ENCODE measurements at places on chromosomes 1 and 21.

DNA sequence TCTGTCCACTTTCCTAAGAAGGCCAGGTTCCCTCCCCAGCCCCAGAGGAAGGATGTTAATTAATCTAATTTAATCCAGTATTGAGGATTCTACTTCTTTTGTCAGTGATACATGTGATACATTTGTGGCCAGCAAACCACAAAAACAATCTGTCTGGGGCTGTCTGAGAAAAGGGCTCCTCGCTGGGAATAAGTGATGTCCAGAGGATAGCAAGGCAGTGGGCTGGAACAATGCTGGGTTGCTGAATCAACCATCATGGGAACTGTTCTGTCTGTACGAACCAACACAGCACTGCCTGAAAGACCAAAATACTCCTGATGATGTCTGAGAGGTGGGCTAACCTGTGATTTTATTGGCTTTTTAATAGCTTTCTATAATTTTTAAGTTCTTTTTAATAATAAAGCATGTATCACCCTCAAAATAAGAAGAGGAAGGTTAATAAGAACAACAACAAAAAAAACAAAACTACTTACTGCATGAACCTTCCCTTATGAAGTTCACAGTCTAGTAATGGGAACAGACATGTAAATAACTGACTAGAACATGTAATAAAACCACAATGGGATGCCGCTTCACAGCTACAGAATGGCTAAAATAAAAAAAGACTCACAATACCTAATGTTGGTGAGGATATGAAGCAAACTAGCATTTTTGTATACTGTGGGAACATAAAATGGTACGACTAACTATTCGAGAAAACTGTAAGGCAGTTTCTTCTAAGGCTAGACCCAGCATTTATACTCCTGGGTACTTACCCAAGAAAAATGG, 11.4 kb upstream of the ADAR start:
- no peak for DNase-seq

GRCh38 chr1:90190523-90190922, 195.6 kb downstream of the ZNF326 start:
- no peak for DNase-seq

DNA sequence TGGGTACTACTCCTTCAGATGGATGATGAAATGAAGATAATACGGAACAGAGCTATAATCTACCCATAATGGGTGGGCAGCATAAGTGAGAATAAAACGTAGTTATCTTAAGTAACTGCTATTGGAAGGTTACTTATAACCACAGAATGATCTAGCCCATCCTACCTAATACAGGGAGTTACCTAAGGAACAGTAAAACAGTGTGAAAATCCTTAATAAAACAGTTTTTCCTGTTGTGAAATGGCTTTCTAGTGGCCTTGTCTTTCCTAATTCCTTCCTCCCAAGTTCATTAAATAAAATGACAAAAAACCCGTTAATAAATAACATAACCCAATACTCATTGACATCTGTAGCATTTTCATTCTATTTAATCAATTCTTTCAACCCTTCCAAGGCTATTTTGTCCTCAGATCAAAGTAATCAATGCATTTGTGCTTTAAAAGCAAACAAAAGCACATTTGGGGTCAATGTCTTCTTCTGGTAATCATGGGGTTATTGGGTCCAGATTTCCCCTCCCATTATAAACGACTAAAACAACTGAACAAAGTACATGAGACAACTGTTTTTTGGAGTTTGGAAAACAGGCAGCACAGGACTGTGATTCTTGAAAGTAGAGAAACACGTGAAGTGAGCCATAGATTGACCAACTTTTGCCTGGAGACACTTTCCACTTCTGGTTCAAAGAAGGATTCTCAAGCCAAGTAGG, 42.0 kb downstream of the PAPPA2 start:
- no peak for DNase-seq

DNA sequence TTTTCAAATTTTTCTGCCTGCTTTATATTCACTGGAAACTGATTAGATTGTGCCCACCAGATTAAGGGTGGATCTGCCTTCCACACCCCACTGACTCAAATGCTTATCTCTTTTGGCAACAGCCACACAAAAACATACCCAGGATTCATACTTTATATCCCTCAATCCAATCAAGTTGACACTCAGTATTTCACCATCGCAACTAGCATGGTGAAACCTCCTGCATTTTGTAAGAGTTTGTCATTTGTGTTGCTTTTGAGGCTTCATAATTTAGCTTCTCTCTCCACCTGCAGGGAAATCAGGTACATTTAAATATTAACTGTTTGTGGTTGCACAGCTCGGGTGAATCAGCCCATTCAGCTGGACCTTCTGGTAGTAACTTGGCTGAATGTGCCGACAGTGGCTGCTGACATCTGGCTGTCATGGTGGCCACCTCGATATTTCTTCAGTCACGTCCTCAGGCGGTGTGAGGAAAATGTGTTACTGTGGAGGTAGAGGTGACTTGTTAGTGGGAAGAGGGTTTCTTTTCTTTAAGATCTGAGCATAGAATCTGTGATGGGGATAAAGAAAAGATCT, 224.0 kb downstream of the PTBP2 start:
- DNase-seq, result no peak

- DNase-seq, result no peak
These were observed 178.9 kb downstream of the DHRS3 start for GRCh38 chr1:12439073-12439472.
